ENCODE measurements at places on chromosomes 3 and 15.

- no peak for DNase-seq
Observed at GRCh38 chr15:71508081-71508682, 302.2 kb upstream of the NR2E3 start.

DNA sequence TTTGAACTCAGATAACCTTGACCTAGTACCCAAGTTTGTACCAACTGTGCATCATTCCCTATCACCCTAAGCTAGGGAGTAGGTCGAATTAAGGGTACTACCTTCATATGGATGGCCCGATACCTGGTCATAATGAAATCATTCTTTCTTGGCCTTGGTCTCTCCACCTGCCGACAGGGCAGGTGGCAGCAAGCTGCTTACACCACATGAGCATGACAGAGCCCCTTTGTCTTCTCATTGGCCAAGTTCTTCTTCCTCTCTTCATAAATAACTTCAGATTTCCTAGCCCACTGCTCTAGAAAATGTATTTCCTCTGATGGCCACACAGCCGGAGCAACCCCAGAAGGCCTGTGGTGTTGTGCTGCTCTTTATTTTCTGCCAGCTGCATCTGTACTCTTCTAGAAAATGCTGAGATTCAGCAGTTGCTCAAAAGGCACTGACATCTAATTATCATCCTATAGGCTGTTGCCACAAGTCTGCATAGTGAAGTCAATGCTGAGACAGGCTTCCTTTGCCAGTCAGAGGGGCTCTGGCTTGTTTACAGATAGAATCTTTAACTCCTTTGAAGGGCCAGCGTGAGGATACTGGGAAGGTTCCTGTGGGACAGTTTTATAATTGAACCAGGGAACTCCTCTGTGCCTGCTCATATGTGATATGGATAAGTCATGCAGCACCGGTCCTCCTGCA lies 304.2 kb downstream of the PTPRG start:
- no peak for DNase-seq

DNA sequence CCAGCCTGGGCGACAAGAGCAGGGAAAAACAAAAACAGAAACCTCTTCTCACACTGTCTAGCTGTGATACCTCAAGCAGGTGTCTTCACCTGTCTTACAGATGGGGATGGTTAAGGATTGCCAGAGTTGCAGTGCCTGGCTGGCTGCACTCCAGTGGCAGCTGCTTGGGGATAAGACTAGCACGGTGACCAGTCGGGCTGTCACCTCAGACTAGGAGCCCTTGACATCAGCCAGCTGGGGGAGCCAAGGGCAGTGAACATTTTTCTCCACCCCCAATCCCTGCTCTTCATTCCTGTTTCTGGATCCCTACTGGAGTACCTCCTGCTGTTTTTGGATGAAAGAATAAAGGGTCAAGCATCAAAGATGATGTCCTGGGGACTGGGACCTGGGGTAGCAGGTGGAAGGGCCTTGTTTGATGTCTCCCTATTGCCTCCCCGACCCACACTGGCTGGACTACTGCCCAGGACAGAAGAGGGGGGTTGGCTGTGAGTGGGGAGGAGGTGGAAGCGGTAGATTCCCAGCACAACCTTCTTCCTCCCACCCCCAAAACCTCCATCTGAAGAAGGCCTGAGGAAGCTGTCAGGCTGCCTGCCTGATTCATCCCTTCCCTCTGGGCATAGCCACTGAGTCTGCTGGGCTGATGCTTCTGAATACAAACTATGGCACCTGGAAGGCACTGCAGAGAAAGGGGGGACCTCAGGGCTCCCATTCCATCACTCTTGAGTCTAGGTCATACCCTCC lies 7.0 kb upstream of the CPNE9 start:
- no peak for DNase-seq

- no peak for DNase-seq
Observed at GRCh38 chr3:133578548-133579191, 5.2 kb downstream of the CDV3 start.

DNA sequence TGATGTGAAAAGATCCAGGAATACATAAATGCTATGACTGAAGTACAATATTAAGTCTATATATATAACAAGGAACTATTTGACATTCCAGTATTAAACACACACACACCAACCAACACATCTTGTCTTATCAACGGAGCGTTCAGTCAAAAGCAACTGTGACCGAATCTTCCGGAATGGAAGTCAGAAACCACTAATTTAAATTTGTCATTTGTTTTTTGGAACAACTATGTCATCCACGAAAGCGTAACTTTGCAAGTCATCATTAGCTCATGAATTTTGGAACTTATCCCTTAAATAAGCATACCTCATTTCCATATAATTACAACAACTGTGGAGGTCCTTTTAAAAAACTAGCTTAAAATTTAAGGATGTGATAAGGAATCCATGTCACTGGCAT lies 5.0 kb downstream of the ZNF385D start:
- DNase-seq, result no peak

DNA sequence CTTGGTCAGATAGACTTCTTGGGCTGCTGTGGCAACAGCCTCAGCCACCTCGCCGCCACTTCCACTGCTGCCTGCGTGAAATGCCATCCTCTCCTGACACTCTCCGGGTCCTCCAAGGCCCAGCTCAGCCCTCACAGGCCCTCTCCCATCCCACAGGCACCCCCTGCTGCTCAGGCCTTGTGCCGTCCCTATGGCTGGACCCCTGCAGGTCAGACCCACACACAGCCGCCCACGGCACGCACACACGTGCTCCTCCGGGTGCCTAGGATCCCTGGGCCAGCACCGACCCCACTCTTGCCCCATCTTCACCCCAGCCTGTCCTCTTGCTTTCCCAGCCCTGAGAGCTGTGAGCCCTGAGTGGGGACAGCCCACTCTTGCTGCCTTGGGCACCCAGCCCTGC lies 19.7 kb downstream of the CFAP100 start:
- DNase-seq, result no peak

- DNase-seq, result no peak
Observed at GRCh38 chr3:186251948-186252619, 110.0 kb downstream of the DGKG start.

- no peak for DNase-seq
Observed at GRCh38 chr3:24981924-24982323, 446.1 kb upstream of the RARB start.

GRCh38 chr3:26840272-26840870 lies 217.8 kb downstream of the LRRC3B start:
- DNase-seq, result no peak

Measured in stimulated activated CD4-positive, alpha-beta T cell treated with anti-CD3 and anti-CD28 coated beads, Interleukin-15, amount 100 ng/mL, for 48 hours (primary cell).